Kidney capillary endothelial cell (primary cell): ENCODE measurements at places on chromosomes 11 and 22.

- DNase-seq: no peak
Observed at GRCh38 chr11:113188371-113188834, 126.0 kb upstream of the TTC12 start.

GRCh38 chr22:32849501-32849900, 48.0 kb downstream of the TIMP3 start:
- DNase-seq: no peak

DNA sequence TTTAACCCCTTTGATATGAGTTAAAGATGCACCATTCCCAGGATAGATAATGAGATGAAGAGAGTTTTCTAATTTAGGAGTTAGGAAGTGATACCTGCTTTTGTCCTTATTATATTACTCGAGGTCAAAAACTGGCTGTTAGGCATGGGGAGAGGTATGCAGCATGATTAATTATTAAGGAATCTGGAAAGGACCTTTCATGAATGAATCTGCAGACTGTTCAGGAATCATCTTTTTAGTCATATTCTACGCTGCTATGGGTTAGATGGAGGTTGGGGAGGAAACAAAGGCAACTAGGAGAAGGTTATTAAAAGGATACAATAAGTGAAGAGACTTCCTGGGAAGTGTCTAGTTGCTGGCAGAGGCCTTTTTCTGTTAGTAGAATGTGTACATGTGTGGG, 492.4 kb upstream of the CCDC90B start:
- no peak for DNase-seq

DNA sequence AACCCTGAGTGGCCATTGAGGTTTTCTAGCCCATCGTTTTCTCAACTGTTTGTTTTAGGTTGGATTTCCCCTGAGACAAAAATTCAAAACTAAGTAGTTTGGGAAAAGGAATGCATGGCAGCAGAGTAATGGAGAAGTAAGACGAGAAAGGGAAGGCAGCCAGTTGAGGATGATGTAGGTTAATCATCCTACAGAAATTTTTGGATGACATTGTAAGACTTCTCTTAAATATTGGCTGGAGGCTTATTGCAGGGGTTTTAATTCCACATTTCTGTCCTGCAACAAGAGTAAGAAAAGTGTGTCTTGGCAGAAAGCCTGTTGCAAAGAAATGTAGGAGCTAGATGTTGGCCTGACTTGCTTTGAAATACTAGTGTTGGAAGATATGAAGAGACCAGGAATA, 308.8 kb downstream of the LUZP2 start:
- no peak for DNase-seq

DNA sequence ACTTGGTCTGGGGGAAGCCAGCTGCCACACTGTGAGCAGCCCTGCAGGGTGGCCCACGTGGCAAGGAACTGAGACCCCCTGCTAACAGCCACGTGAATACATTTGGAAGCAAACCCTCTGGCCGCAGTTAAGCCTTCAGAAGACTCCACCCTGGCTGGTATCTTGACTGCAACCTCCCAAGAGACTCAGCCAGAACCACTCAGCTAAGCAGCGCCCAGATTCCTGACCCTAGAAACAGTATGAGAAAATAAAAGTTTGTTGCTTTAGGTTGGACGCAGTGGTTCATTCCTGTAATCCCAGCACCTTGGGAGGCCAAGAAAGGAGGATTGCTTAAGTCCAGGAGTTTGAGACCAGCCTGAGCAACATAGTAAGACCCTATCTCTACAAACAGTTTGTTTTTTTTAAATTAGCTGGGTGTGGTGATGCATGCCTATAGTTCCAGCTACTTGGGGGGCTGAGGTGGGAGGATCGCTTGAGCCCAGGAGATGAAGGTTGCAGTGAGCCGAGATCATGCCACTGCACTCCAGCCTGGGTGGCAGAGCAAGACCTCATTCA, 8.7 kb downstream of the ZMAT5 start:
- no peak for DNase-seq

- DNase-seq: no peak
Observed at GRCh38 chr11:121650351-121651256, 197.8 kb upstream of the SORL1-AS1 start.

DNA sequence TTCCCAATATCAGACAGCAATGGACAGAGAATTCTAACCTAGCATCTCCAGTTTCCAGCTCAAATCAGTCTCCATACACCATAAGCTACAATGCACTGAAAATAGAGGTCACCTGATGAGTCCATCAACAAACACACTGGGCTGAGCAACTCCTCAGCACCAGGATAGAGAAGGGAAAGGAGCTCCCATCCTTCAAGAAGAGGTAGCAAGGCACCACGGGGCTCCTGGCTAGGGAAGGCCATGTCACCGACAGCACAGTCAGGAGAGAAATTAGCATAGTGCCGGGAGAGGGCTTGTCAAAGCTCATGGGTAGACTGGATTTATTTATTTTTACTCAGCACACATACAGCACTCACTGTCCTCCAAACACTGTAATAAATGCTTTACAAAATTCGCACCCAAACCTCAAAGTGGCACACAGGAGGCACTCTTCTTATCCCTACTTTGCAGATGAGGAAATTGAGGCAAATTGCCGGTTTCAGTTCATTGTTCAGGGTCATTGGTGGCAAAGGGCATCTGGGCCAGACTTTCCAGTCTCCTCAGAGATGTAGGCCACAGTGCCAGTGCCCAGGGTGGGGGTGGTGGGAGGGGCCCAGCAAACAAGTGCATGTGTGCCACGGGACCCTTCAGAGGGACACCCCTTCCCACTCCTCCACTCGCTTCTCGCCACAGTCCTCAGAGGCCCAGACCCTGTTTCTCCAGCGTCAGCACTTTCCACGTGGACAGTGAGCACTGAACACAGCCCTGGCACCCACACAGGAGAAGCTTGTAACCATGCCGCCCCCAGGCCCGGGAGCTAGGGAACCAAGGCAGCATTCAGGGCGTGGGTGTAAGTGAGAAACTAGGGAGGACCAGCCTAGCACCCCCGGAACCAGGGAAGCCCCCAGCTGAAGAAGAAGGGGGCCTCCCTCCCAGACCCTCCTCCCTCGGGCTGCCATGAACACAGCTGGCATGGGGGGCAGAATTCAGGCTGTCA, 1417.4 kb downstream of the TBC1D22A start:
- no peak for DNase-seq

- DNase-seq: no peak
Observed at GRCh38 chr11:47606731-47607130, 12.5 kb upstream of the C1QTNF4 start.
